Esophagus squamous epithelium (tissue), 5 donors: ENCODE measurements at places on chromosomes 11 and 22.

DNA sequence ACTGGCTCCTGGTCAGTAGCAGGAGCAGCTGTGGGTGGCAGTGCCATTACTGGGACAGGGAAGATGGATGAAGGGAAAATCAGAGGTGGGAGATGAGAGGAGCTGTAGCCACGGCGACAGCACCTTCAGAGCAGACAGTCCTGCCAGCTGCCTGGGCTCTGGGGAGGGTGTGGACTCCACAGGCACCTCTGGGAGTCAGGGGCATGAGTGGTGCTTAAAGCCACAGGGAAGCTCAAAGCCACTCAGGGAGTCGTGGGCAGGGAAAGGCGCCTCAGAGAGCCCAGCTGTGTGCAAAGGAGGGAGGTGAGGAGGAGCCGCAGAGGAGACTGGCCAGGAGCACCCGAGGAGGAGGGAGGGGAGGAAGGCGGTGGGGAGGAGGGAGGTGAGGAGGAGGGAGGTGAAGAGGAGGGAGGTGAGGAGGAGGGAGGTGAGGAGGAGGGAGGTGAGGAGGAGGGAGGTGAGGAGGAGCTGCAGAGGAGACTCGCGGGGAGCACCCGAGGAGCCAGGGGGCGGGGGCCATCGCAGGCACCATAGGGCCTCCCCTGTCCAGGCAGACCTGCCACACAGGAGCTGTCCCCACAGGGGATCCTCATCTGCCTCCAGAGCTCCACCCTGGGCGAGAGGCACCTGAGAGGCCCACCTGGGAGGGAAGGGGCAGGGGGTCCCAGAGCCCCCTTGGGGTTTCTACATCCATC lies 977.6 kb downstream of the BRD1 start:
- DNase-seq, result no peak

DNA sequence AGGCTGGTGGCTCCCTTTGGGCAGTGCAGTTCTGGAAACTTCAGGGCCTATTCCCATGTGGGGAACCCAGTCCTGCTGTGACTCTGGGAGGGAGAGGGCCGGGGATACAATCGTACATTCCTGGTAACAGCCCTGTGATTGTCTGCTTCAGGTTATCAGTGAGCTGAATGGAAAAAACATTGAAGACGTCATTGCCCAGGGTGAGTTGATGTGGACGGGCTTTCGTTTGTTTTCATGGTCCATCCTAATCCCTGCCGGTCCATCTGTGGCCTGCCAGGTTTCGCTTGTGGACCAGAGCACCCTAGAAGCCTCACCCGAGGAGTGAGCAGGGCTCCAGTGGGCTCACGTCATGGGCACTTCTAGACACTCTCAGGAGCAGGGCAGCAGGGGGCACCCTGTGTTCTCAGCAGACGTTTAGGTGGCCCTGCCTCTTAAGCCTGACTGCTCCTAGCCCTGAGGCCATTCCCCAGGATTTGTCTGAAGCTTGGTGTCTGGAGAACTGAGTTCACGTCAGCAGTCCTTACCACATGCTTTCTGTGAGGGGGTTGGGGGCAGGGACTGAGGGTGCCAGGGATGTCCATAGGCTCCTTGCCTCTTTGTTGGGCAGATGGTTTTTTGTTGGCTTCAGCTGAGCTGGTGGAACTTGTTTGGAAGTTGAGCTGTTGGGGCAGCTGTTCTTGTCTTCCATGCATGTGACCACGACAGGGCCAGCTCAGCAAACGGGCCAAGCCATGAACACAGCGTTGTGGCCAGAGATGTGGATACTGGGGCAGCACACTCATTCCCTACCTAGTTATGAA lies 1.9 kb downstream of the RPLP2 start:
- no peak for DNase-seq

GRCh38 chr11:99968336-99968735 lies 718.8 kb upstream of the ARHGAP42 start:
- no peak for DNase-seq

- DNase-seq, result no peak
These were observed 10.2 kb downstream of the RTN4R start for GRCh38 chr22:20258021-20258299.

DNA sequence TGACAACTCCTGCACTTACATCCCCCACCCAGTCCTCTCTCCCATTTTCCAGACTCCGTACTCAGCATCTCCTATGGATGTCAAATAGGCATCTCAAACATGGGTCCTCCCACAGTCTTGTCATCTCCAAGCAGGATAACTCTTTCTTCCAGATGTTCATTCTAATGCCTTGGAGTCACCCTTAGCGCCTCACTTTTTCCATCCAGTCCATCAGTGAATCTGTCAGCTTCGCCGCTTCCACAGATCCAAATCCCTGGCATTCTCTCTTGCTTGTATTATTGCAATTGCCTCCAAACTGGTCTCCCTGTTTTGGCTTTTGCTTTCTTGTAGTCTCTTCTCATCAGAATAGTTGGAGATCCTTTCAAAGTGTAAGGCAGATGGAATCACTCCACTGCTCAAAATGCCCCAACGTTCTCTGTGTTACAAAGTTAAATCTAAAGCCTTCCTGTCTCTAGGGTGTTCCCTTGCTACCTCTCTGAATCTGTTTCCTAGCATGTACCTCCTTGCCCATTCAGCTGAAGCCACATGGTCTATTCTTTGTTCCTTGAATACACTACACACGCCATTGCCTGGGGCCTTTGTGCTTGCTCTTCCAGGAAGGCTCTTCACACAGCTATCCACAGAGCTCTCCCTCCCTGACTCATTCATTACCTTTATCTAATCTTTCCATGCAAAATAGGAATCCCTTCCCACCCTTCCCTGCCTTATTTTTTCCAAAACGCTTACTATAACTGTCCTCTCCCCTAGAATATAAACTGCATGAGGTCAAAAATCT lies 64.8 kb downstream of the UBASH3B start:
- DNase-seq, result no peak

GRCh38 chr11:6598555-6598954 lies 4.9 kb downstream of the RRP8 start:
- DNase-seq, result no peak

DNA sequence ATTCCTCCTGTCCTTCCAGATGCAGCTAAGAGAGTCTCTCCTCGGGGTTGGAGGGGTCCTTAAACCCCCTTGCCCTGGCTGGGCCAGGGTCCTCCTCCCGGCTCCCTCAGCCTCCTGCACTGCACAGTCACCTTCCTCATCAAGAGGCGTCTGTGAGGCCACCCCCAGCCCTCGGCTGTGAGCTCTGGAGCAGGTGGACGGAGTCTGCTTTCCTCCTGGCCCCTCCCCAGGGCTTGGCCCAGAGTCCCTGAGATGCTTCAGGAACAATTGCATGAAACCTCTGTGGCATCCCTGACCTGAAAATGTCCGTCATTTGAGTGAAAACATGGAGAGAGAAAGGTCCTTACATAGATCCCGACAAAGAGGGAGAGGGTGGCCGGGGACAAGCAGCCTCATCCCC lies 6.7 kb upstream of the FGF3 start:
- DNase-seq, result no peak

GRCh38 chr11:2769409-2770095 lies 69.8 kb upstream of the KCNQ1OT1 start:
- no peak for DNase-seq

- DNase-seq, result no peak
These were observed 11.6 kb downstream of the NEAT1 start for GRCh38 chr11:65434057-65434666.

- no peak for DNase-seq
These were observed 28.7 kb downstream of the TMEM184B start for GRCh38 chr22:38244106-38244505.
